Colonic mucosa (tissue), 4 donors: ENCODE measurements at places on chromosomes 2 and 18.
A peak's percentile ranks its signal among the peaks of the same experiment; 100 is the strongest.

DNA sequence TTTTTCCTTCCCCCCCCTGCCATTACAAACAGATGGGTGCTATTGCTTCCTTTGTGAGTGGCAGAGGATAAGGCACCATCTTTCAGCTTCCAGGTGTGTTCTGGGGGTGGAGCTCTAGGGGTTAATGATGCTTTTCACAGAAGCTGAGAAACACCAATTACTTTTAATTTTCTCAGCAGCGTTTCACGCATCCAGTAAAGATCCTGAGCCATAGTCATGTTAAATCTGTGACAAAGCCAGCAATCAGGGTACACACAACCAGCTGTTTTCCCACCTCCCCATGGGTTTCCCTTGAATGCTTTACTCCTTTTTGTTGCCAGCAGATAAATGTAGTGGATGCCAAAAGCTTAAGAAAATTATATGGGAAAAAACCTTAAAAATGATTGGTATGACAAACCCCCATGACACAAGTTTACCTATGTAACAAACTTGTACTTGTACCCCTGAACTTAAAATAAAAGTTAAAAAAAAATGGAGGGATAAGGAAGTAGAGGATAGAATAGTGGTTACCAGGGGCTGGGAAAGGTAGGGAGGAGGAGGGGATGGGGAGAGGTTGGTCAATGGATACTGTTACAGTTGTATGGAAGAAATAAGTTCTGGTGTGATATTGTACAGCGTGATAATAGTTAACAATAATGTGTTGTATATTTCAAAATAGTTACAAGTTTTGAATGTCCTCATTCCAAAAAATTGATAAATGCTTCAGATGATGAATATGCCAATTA, 70.0 kb downstream of the ACOXL start:
- no peak for DNase-seq

- DNase-seq = no peak
Measured at GRCh38 chr2:112706170-112706664, 14.6 kb upstream of the NT5DC4 start.

DNA sequence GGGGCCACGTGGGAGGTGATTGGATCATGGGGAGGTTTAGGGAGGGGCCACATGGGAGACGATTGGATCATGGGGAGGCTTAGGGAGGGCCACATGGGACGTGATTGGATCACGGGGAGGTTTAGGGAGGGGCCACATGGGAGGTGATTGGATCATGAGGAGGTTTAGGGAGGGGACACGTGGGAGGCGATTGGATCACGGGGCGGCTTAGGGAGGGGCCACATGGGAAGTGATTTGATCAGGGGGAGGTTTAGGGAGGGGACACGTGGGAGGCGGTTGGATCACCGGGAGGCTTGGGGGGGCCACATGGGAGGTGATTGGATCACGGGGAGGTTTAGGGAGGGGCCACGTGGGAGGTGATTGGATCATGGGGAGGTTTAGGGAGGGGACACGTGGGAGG, 22.5 kb upstream of the SALL3 start:
- DNase-seq = no peak

DNA sequence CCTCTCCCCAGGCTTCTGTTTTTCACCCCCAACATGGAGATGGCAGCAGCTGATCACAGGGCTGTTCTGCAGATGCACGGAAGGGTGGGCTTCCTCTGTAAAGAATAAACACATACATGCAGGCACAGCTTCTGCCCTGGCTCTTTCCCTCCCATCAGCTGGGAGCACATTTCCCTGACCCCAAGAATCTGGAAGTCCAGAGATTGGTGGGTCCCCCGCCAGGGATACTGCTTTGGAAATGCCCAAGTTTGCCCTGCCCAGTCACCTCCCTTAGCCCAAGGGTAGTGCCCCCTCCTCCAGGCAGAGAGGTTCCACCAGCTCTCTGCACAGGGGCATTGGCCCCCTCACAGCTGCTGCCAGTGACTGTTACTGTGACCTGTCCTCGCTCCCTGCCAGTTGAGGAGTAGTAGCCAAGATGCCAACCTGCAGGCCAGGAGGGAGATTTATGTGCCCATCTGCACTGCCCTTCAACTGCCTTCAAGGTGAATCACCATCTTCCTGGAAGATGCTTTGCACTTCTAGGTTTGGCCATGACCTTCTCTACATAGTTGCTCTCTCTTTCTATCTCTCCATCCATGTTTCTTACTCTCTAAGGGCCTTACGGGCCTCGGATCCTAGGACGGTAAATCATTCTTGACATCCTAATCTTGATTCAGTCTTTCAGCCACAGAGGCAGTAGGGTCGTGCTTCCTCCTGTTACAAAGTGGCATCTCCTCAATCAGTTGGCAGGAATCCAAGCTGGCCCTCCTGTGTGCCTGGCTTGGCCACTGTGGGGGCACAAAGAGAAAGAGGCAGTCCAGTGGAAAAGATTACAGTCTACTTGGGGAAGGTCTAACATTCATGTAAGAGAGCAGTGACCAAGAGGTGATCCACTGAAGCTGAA, 121.8 kb downstream of the CTIF start:
- DNase-seq = no peak

- peak; percentile 76 for DNase-seq
Measured at GRCh38 chr18:48003426-48004349, 73.2 kb upstream of the SMAD2 start.

DNA sequence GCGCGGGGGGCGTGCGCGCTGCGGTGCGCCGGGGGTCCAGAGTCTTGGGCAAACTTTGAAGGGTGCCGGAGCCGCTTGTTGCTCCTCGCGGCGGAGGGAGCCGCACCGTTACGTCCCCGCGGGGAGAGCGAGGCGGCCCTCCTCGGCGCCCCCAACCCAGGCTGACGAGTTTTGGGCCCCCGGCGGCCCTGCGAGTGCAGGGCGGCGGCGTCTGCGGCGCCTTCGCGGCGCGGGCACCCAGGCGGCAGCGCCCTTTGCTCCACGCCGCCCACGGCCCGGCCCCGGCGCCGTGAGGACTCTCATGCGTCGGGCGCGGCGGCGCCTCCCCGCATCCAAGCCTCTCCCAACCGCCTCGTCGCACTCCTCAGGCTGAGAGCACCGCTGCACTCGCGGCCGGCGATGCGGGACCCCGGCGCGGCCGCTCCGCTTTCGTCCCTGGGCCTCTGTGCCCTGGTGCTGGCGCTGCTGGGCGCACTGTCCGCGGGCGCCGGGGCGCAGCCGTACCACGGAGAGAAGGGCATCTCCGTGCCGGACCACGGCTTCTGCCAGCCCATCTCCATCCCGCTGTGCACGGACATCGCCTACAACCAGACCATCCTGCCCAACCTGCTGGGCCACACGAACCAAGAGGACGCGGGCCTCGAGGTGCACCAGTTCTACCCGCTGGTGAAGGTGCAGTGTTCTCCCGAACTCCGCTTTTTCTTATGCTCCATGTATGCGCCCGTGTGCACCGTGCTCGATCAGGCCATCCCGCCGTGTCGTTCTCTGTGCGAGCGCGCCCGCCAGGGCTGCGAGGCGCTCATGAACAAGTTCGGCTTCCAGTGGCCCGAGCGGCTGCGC, 814 bp downstream of the FZD7 start:
- DNase-seq = peak; percentile 33

GRCh38 chr2:183490914-183491313, 366.7 kb downstream of the NUP35 start:
- DNase-seq = no peak

GRCh38 chr2:118854507-118855345, 7.3 kb upstream of the EN1 start:
- DNase-seq = no peak

GRCh38 chr2:3291750-3292149, 85.9 kb downstream of the EIPR1 start:
- no peak for DNase-seq

DNA sequence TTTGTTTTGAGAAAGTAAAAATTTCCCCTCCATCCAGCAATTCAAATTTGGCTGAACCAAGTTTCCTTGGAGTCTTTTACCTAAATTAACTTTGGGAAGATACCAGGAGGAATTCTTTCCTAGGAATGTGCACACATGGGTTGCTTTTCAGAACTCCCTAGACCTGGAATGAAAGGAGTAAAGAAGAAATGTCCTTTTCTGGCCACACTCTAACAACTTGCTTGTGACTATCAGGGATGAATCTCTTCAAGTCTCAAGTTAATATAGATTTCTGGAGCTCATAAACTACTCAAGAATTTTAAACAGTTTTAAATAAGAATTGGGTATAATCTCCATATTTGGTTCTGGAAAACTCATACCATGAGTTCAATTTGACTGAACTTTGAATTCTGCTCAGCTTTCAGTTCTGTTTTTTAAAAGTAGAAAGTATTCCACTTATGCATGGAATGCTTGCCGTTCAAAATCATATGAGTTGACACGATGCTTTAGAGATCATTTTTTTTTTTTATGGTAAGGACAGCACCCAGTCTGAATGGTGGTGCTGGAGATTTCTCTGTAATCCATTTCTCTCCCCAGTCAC, 7.7 kb downstream of the RASGRP3 start:
- no peak for DNase-seq

DNA sequence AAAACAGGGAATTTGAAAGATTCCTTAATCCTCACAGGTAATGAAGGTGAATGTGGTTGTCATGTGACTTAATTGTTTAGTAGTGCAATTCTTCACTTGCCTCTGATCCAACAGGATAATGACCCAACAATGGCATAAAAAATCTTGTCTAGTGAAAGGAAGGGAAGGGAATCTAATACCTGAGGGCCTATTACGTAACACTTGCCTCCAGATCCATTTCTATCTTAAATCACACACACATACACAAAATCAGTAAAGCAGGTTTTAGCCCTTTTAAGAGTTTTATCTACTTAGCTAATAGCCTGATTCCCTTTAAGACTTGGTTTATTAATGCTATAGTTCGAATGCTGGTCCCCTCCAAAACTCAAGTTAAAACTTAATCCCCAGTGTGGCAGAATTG, 118.6 kb downstream of the TMEM163 start:
- no peak for DNase-seq

GRCh38 chr18:49966090-49966489, 152.8 kb upstream of the ACAA2 start:
- no peak for DNase-seq

GRCh38 chr2:149365931-149366583, 35.7 kb downstream of the LYPD6 start:
- DNase-seq = peak; percentile 23

DNA sequence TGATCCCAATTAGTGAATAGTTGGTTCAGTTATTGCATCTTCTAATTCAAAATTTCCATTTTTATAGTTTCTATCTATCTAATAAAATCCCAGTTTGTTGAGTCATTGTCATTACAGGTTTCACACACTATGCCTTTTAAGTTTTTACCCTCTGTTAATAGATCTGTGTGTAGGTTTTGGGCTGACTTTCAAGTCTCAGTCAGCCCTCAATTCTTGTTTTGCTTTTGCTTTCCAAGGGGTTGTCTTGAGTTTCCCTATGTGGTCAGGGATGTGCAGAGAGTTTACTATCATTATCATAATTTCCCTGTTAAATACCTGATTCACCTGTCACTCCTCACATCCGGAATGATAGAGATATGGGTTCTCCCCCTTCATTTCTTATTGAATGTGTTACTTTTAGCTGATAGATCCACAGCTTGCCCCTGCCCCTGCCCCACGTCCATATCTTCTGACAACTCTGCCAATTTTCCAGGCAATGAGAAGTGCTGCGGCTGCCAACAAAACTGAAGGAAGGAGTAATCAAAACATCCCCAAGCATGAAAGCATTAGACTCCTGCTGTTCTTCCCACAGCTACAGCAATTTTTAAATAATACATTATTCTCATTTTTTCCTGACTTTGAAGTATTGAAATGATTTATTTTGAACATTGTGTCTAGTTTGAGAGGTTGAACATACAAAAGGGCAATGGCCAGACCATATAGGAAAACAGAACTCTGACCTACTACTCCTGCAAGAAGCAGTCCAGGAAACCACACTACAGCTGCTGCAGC, 1064.8 kb downstream of the SUCLG1 start:
- no peak for DNase-seq

DNA sequence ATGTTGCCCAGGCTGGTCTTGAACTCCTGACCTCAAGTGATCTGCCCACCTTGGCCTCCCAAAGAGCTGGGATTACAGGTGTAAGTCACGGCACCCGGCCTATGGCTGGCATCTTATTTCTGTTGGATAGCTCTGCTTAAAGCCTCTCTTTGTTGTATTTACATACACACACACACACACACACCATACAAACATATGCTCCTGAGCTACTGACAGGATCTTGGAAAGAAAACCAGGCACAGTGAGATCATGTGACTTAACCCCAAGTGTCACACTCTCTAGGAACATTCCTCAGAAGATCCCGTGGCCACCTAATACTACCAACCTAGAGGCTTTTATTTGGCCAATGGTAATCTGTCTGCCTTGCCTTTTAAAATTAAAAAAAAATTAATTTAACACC, 85.1 kb upstream of the HAAO start:
- DNase-seq = no peak

DNA sequence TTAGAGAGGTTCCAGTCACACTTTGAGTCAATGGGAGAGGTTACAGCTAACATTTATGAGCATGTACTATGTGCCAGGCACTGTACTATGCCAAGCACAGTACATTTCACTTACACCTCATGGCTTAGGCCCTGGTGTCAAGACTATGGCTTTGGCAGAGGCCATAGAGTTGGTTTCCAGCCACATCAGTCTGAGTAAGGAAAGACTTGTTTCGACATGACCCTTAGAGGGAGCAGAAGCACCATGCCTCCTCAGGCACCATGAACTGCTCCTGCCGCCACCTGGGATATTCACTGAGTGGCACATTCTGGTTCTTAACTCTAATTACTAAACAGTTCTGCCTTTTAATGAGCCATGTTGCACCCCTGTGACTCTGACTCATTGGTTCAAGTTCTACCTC, 12.7 kb downstream of the DGUOK start:
- DNase-seq = no peak

GRCh38 chr2:34162231-34162630, 563.1 kb upstream of the FAM98A start:
- DNase-seq = no peak

DNA sequence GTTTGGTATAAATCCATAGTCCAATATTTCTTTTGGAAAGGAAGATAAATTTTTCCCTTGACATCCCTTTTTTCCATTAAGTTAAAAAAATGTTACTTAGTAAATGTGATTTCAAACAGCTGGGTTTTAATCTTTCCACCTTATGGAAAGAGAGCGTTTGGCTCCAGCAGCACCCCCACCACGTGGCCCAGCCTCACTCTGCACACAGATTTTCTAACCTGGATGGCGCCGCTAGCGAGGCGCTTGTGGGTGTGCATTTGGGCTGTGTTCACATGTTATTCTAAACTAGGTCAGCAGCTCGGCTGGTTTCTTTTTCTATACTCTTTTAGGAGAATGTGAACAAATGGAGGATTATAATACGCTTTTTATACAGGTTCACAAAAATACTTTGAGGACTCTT, 218.0 kb downstream of the LDLRAD4 start:
- DNase-seq = no peak

DNA sequence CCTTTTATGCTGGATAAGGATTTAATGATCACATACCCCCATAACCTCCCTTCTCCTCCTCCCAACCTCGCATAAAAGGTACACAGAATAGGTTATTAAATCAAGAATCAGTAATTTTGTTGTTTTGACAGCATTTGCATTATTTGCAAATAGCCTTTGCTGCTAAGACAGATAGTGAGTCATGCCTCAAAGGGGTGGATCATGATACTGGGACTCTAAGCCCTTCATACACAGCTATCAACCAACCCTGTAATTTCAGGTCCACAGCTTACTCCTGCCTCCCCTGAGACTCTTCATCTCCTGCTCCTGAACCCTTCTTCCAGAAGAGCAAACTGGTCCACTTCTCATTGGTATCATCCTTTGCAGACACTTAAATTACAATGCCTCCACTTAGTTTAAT, 73.8 kb upstream of the KLHL29 start:
- no peak for DNase-seq

- DNase-seq = no peak
Measured at GRCh38 chr18:54075689-54076088, 148.8 kb downstream of the MBD2 start.
